ENCODE measurements at places on chromosomes 3 and 15.

DNA sequence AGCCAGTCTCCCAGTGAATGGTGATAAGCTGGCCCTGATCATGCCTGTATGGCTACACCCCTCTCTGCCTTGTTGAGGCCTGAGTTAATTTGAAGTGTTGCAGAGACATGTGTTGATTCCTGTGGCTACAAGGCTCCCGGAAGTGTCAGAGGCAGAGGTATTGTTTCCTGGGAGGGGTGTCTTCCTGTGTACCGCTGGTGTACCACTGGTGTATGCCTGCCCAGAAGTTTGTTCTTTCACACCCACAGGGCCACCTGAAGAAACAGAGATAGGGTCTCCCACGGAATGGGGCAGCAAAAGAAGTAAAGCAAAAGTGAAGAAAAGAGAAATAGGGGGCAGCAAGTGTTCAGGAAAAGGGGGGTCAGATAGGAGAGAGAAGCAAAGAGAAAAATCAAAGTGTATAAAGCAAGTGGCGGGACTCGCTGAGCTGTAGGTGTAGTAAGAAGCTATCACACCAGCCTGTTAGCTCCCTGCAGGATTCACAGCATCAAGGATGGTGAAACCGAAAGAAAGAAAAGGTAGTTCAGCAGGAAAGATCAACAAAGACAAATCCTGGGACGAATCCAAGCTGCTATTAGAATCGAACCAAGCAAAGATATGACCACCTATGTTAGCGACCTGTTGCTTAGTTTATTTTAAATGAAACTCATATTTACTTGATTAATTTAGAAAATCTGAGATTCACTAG lies 36.6 kb upstream of the CD47 start:
- H3K36me3 ChIP-seq: no peaks in the 10 kb centered on the region
- peaks cover 32% of the 10 kb centered on the region for H3K4me1 ChIP-seq
- DNase-seq: no peak
- no peaks in the 10 kb centered on the region for H3K27me3 ChIP-seq

DNA sequence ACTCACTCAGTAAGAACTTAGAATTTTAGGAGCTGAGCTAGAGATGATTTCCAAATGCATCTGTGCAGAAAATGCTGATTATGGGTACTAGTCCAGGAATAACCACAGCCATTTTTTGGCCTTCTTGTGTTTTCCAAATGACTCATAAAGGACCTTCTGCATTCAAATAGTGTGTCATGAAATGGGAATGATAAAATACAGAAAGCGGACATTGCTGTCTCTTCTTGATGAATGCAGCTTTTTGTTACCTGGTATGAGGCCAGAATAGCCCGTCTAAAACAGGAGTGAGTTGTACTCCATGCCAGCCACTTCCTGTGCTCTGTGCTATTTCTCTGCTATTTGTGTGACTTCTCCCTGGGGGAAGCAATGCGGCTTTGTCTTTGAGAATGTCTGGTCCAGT lies 20.5 kb upstream of the FRMD5 start:
- peaks cover 21% of the 10 kb centered on the region for H3K4me1 ChIP-seq
- no peaks in the 10 kb centered on the region for H3K36me3 ChIP-seq
- DNase-seq: peak; percentile 71
- H3K4me3 ChIP-seq: no peak overlapping the region
- no peaks in the 10 kb centered on the region for H3K27me3 ChIP-seq

GRCh38 chr3:192866804-192867203 lies 50.9 kb downstream of the MB21D2 start:
- peaks cover 2% of the 10 kb centered on the region for H3K36me3 ChIP-seq
- no peak for DNase-seq
- peaks cover 20% of the 10 kb centered on the region for H3K4me1 ChIP-seq
- H3K27ac ChIP-seq: no peak overlapping the region

DNA sequence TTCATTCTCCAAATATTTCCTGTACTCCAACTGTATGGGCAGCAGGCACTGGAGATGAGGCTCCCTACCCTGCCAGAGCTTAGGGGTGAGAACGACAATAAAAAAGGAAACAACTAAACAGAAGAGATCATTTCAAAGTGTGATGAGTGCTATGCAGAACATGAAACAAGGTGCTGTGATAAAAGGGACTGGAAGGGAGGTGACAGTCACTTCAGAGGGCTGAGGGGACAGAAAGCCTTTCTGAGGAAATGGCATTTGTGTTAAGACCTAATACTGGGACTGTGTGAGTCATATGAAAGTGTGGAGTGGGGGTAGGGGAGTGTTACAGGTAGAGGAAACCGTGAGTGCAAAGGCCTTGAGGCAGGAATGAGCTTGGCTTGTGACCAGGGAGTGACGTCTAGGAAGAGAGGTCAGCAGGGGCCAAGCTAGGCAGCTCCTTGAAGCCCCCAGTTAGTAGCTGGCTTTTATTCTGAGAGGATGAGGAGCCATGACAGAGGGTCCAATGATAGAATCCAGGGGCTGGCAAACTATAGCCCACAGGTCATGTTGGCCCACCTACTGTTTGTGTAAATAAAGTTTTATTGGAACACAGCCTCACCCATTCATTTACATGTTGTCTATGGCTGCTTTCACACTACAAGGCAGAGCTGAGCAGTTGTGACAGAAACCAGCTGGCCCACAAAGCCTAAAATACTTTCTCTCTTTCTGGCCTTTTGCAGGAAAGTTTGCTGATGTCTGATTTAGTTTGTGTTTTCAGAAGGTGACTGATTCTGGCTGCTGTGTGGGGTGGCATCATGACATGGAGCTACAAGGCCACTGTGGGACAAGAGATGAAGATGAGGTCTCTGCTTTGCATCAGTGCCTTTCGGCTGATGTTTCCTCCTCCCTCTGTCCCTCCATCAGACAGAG lies 56.6 kb downstream of the LSM3 start:
- no peaks in the 10 kb centered on the region for H3K27me3 ChIP-seq
- peaks cover 37% of the 10 kb centered on the region for H3K4me1 ChIP-seq
- no peak overlapping the region for H3K4me3 ChIP-seq
- no peak for DNase-seq

GRCh38 chr15:23536659-23537058 lies 28.8 kb upstream of the MKRN3 start:
- no peak overlapping the region for H3K27ac ChIP-seq
- DNase-seq: no peak
- H3K4me3 ChIP-seq: no peak overlapping the region

- no peak overlapping the region for H3K4me3 ChIP-seq
- no peaks in the 10 kb centered on the region for H3K4me1 ChIP-seq
- no peak overlapping the region for H3K27ac ChIP-seq
- no peaks in the 10 kb centered on the region for H3K27me3 ChIP-seq
- DNase-seq: no peak
- no peaks in the 10 kb centered on the region for H3K36me3 ChIP-seq
Measured at GRCh38 chr3:187021748-187022402, 91.5 kb downstream of the ST6GAL1 start.

DNA sequence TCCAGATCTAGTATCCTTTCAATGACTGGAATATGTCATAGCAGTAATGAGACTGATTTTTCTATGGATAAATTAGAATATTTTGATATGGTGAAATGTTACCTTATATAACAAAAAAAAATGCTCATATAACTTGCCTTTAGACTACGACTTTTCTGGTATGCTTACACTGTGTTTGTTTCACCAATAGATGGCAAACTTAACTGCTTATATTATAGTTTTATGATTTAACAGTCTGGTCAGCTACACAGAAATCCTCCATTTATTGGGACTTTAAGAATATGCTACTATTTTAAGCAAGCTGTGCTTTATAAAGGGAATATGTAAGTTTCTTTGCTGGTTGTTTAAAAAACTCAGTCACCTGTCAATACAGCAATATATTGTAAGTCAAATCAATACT lies 205.6 kb downstream of the VGLL3 start:
- H3K27ac ChIP-seq: no peak overlapping the region
- no peaks in the 10 kb centered on the region for H3K36me3 ChIP-seq
- no peak for DNase-seq
- no peak overlapping the region for H3K4me3 ChIP-seq
- no peaks in the 10 kb centered on the region for H3K27me3 ChIP-seq

DNA sequence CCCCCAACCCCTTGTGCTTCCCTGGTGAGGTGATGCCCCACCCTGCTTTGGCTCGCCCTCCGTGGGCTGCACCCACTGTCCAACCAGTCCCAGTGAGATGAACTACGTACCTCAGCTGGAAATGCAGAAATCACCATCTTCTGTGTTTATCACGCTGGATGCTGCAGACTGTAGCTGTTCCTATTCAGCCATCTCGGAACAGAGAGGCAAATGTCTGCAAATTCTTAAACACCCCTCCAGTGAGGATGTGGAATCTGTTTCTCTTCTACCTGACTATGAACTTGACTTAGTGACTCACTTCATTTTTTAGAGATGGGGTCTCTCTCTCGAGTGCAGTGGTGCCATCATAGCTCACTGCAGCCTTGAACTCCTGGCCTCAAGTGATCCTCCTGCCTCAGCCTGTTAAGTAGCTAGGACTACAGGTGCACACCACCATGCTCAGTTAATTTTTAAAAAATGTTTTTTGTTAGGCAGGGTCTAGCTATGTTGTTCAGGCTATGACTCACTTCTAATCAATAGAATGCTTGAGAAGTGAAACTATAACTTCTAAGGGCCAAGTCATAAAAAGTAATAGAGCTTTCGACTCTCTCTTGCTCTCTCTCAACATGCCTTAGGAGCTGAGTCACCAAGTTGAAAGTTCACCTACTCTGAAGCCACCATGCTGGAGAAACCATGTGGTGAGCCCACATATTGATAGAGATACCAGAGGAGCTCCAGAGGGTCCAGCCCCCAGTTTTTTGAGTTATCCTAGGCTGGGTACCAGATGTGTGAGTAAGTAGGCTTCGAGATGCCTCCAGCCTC lies 11.5 kb upstream of the PARP14 start:
- H3K4me3 ChIP-seq: no peak overlapping the region
- no peaks in the 10 kb centered on the region for H3K27me3 ChIP-seq
- H3K27ac ChIP-seq: no peak overlapping the region
- no peaks in the 10 kb centered on the region for H3K4me1 ChIP-seq
- no peak for DNase-seq

All from SJSA1 (cell line).